ENCODE measurements at places on chromosomes 6 and 20. TPM values are rescaled to one million over a fixed set of nuclear protein-coding genes. Genes with fewer than 3 reads are reported as not detected.

GRCh38 chr6:168535711-168536110 is 94.7 kb downstream of the SMOC2 start:
- no peak for DNase-seq

DNA sequence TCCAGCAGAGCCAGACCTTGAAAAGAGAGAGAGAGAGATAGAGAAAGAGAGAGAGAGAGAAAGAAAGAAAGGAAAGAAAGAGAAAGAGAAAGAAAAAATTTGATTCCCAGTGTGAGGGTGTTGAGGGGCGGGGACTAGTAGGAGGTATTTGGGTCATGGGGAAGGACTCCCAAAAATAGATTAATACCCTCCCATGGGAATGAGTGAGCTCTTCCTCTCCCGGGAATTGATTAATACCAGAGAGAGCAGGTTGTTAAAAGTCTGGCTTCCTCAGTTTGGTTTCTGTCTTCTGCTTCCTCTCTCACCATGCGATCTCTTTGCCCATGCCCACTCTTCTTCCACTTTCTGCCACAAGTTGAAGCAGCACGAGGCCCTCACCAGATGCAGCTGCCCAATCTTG is 28.8 kb upstream of the CFAP206 start:
- no peak for DNase-seq

DNA sequence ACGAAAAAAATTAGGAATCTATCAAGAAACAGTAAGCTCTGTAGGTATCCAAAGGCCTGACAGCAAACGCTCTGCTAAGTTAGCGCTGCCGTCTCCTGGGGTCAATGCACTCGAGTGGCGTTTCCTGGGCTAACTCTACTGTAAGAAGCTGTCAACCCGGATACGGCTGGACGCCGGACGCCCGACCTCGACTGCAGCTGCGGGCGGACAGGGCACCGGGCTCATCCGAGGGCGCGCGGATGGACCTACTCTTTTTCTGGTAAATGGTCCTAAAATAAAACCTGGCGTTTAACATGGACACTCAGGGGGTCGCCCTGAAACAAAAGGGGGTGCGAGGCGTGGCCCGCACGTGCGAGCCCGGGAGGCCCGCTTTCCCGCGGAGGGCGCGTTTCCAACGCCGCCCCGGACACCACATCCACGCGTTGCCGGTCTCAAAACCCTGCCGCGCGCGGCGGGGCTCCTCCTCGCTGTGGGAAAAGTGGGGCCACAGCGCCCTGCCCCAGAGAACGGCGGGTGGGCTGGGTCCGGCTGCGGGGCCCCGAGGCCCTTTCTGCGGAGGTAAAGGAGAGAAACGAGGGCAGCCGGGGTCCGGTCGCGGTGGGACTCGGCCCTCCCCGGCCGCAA is 537 bp downstream of the TCP1 start:
- peak; percentile 65 for DNase-seq

MTCH1 gene
- total RNA-seq = 236 TPM

- no peak for DNase-seq
Observed at GRCh38 chr6:170223718-170224693, 66.9 kb downstream of the DLL1 start.

GRCh38 chr20:25233016-25233772 is 14.7 kb upstream of the PYGB start:
- DNase-seq = no peak

HTR1B gene
- total RNA-seq = 2.3 TPM

DNA sequence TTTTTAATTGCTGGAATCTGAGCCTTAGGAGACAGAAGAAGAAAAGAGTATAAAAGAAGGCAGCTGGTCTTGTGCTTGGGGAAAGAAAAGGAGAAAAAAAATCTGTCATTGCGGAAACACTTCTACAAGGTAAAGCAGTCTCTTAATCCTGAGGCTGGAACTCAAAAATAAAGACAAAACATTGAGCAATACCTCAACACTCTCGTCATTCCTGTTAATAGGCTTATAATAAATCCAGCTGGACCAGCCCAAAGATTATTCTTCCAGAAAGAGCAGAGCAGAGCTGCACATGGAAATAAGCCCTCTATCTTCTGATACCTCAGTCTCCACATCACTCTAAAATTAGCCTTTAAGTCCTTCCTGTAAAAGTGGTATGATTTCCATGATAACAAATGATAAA is 62.0 kb upstream of the HIVEP1 start:
- DNase-seq = no peak

PRICKLE4 gene
- total RNA-seq = 2.6 TPM

GRCh38 chr6:78300885-78301284 is 566.5 kb upstream of the IRAK1BP1 start:
- no peak for DNase-seq

GABRR1 gene
- not detected for total RNA-seq
